ENCODE measurements at places on chromosomes 12 and 14.

GRCh38 chr12:66885115-66885875 lies 206.4 kb upstream of the GRIP1 start:
- no peak for DNase-seq

- DNase-seq: no peak
These were observed 47.7 kb downstream of the GNG2 start for GRCh38 chr14:51908086-51908485.

- no peak for DNase-seq
These were observed 220.6 kb upstream of the OR4E1 start for GRCh38 chr14:21894003-21894897.

DNA sequence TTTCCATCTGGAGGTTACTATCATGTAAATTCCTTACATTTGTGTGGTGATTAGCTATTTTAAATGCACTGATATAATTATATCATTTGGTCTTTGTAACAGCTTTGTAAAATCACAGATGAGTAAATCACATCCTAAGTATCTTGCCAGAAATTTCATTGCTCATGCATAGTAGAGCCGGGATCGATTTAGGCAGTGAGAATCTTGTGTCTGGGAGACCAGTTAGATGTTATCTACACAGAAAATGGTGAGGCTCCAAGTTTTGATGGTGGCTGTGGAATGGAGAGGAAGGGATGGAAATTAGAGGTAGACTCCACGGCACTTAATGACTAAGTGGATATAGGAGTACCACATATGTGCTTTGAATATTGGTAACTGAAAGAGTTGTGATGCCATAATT lies 156.3 kb downstream of the MSRB3 start:
- no peak for DNase-seq

DNA sequence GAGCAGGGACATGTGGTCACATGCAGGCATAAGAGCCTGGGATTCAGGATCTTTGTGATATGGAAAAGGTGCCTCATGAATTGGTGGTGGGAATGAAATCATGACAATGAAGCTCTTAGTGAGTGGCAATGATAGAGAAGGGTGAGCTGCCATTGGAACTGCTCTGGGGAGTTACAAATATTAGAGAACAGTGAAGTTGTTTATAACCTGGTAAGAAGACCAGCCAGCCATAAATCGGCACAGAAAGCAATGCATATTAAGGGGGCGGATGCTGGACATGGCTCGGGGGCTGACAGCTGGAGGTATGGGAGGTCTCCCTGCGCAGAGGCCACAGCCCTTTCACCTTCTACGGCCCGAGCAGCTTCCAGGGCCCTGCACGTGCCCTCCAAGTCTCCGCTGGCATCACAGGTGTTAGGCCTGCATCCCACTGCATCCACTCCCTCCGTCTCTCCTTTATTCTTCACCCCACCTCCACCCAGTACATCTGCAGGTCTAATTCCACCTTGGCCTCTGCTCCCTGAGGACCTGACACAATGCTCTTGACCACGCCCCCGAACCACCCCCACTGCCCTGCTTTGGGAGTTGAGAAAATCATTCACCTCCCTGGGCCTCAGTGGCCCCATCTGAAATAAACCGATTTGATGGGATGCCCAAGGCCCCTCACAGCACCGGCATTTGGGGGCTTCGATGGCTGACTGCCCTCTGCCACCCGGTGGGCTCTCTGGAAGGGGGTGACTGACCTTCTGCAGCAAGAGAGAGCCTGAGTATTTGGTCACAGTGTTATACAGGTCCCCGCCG lies 4.1 kb downstream of the CACNA2D4 start:
- DNase-seq: no peak

DNA sequence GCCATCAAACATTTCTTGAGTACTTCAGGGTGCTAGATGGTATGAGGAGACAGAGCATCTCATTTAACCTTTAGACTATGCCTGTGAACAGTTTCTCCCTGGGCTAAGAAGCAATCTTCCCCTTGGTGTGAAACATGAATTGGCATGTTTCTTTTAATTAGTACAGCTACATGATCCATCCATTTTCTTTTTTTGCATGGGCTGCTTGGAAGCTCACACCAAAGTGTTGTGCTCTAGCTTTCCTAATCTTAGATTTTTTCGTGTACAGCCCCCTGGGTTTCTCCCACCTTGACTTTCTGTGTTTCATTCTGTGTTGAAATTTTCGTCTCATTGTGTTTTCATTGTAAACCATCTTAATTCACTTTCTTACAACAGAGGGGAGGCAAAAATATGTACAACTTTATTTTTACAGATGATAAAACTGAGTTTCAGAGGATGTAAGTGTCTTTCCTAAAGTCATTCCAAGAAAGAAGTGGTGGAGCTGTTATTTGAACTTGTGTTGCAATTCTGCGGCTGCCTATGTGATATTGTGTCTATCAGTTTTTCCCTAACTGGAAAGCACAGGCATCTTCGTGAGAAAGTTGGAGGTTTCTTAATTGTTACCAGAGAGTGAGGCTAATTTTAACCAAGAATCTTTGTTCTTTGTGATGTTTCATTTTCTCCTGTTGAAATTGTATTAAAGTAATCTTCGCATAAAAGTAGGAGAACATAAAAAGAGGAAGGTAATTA lies 64.5 kb downstream of the DAAM1 start:
- DNase-seq: no peak

DNA sequence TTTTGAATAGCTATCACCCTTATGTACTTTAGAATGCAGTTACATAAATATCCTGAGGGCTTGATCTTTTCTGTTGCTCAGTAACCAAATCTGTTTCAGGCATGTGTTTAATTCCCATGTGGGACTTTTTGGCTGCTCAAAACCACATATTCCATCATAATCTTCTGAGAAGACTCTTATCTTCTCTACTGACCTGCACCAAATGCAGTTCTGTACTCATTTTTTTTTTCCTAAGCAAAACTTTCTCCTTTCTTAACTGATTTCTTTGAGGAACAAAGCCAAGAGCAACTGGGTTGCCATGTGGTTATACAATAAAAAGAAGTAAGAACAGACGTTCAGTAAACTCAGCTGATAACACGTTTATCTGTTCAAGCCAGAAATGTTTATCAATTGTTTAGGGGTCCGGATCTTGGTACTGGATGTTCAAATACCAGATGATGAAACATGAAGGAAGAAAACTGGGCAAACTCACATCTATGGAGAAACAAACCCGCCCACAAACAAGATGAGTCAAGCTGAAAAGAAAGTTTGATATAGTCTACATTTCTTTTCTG lies 50.1 kb downstream of the TMEM132C start:
- DNase-seq: no peak

- no peak for DNase-seq
These were observed 22.2 kb downstream of the LLPH start for GRCh38 chr12:66108386-66108785.

- DNase-seq: no peak
These were observed 189.6 kb upstream of the SOX5 start for GRCh38 chr12:24139035-24139434.

DNA sequence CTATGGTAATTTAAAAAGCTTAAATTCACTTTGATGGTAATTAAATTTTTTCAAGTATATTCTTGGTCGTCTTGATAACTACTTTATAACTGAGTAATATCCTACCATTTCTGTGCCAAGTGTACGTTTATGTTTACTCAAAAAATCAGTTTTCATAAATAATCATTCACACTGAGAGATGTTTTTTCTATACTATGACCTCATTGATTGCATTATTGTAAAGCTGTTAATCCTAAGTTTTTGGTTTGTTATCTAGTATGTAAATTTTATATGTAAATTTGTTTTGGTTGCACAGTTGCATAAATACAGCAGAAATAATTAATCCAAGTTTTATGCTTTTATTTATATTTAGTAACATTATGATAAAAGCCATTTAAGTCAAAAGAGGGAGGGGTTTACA lies 196.4 kb upstream of the PRICKLE1 start:
- DNase-seq: no peak

DNA sequence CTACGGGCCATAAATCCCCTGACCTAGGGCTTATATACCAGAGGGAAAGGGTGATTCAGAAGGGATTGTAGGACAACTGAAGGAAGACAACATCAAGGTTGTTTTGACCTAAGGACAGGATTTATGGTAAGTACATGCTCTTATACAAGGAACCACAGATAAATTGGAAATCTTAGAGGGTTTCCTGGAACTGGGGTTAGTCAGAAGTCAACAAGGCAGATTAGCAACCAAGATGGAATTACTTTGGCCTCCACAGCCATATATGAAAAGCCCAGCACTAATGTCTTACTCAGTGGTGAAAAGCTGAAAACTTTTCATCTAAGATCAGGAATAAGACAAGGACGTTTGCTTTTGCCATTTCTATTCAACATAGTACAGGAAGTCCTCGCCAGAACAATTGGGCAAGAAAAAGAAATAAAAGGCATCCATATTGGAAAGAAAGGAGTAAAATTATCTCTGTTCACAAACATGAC lies 5.4 kb downstream of the TMBIM4 start:
- DNase-seq: no peak

DNA sequence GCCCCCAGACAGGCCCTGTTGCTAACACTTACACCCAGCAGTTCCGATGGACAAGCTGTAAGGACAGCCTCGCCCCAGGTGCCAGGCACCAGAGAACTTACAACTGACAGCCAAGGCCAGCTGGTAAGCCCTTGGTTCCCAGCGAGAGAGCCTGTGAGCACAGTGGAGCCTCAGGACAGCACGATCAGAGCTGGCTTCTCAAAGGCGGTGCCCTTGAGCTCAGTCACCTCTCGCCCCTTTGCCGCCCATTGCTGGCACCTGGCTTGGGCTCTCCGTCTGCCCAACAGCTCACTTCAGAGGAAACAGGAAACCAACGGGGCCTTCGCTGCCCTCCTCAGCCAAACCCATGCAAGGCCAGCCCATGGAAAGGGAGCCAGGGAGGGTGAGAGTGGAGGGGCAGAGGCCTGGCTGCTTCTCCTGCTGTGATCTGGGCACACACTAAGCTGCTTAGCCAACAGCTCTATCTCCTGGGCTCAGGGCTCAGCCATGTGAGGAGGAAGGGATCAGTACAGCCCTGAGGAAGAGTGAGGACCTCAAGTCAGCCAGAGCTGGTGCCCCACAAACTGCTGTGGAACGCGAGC lies 98.5 kb downstream of the SINHCAF start:
- no peak for DNase-seq

- no peak for DNase-seq
These were observed 165.6 kb downstream of the SUDS3 start for GRCh38 chr12:118541934-118542333.

- DNase-seq: no peak
These were observed 239.7 kb downstream of the BCAT1 start for GRCh38 chr12:24709216-24709615.

DNA sequence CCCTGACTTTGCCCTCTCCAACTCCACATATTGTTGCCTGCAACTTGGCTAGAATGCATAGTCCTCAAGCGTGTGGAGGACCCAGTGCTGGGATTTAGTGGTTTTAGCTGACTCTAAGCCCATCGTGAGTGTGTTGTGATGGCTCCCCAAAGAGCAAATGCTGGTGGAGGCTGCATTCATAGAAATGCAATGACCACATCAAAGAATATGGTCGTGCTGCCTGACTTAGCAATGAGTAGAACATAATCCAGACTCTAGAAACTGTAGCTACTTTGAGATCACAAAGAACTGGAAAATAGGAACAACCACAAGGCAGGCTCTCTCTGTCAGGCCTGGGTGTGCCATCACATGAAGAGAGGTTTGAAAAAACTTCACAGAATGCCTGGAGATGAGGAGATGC lies 1.3 kb downstream of the DYRK4 start:
- DNase-seq: no peak

- no peak for DNase-seq
These were observed 7.9 kb downstream of the PFKM start for GRCh38 chr12:48126953-48127630.

DNA sequence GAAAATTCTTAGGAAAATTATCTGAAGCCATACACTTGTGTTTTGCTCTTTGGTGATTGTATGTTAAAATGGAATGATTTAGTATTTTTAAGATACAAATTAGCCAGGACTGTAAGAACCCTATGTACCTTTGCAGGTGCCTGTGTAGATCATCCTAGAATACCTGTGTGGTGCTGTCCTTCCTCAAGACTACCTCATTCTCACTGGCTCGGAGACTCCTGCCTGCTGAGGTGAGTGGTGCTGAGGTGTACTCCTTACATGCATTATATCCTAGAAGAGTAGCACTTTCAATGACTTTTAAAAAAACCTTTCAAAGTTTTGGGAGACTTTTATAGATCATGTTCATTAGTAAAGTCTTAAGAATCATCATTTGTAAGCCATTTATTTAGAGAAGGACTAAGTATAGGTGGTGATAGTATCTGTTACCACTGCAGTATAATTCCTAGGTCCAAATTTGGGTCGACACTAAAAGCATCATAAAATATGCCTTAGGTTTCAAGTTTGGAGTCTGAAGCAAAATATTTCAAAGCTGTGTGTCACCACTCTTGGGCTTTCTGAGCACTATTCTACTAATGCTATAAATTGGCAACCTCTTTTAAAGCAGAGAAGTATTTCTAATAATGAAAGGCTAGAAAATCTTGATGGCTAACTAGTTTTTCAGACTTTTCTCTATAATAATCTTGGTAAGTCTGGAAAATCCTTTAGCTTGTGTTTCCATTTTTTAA lies 36.6 kb downstream of the RASSF8 start:
- DNase-seq: no peak

DNA sequence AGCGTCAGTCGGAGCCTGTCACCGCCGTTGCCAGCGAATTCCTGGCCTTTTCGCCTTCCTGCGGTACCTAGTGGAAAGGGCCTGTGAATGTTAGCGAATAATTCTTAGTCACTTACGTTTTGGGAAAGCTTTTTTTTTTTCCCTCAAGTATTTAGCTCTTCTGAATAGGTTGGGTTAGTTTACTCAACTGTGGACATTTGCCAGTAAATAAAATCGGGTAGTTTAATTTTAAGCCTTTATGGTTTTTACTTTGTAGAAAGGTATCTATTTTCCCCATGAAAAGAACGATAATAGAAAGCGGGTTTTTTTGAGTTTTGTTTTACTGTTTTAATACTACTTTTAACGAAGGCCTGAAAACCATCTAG lies 1.7 kb downstream of the YY1 start:
- DNase-seq: no peak

- no peak for DNase-seq
These were observed 61.0 kb downstream of the CPM start for GRCh38 chr12:68871921-68872320.

DNA sequence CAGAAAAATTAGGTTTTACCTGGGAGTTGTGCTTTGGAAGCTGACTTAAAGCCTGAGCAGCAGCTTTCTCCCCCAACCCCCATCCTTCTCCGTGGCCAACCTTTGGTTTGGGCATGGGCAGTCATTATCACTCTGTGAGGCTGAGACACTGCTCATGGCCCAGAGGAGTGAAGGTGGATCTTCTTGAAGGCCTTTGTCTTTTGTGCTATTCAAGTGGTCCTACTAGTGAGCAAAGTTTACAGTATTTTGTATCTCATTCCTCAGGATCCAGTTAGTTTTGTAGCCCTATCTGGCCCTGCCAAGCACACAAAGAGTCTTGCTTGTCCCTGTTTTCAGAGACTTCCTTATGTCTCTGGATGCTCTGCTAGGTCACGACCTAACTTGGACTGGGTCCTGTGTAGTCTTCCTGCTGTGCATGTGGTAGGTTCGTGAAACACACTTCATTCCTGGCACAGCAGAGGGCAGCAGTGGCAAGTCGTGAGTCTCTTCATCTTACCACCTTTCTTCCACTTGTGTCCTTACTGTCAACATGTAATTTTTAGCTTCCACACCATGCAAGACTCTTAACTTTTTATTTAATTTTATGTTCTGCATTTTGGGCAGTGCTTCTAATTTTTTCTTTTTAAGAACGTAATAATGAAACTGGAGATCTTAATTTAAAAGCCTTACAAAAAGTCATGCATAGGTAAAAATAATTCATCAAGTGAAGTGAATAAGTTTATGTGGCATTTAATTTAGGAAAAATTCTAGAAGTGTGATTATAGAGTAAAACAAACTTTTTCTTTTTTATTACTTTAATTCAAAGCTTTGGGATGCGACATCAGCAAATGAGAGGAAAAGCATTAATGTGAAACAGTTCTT lies 53.7 kb downstream of the APAF1 start:
- no peak for DNase-seq

All from NCI-H774 (cell line).